ENCODE measurements at places on chromosomes 1 and 21. TPM values are rescaled to one million over a fixed set of nuclear protein-coding genes. Genes with fewer than 3 reads are reported as not detected.

The CIART gene
- 3.7 TPM for total RNA-seq

The S100A12 gene
- total RNA-seq: not detected

The OR2T11 gene
- not detected for total RNA-seq

The IGSF9 gene
- total RNA-seq: 24.5 TPM

The PINK1 gene
- total RNA-seq: 16.5 TPM

The GBP6 gene
- not detected for total RNA-seq

The COA7 gene
- total RNA-seq: 38.9 TPM

GRCh38 chr1:219788091-219788490 is 140.3 kb downstream of the SLC30A10 start:
- DNase-seq: no peak

- no peak for DNase-seq
Measured at GRCh38 chr1:25700144-25700523, 83.5 kb downstream of the MAN1C1 start.

DNA sequence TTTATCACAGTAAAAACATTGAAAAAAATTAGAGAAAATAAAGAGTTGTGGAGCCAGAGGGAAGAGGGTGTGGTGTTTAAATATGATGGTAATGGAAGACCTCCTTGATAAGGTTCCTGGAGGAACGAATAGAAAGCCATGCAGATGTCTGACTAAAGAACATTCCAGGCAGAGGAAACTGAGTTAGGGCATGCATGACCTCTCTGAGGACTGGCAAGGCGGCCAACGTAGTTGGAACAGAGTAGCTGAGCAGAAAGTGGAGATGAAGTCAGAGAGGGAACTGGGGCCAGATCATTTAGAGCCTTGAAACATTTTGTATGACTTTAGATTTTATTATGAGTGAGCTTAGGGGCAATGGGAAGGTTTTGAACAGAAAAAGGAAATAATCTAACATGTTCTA is 377.5 kb downstream of the HLX start:
- DNase-seq: no peak

- DNase-seq: no peak
Measured at GRCh38 chr21:34874684-34875513, 174.2 kb downstream of the RUNX1 start.

DNA sequence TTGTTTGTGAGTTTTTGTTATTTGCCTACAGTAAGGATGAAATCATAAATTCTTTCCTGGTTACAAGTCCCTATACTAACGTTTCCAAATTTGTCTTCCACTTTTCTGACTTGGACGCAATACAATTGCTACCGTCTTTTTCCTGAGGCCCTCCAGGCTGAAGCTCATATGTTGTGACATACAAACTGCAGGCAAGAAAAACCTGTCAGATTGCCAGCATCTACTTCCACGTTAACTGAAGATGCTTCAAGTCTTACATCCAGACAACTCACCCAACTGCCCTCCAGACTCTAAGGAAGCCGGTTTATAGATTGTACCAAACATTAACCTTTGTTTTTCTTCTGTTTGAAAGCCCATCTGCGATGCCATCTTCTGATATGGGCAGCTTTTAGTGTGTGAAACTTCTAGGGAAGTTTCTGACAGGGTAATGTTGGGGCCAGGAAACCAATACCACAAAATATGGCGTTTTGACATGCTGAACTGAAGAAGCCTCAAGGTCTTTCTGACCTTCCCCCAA is 21.4 kb upstream of the RNF11 start:
- DNase-seq: no peak

DNA sequence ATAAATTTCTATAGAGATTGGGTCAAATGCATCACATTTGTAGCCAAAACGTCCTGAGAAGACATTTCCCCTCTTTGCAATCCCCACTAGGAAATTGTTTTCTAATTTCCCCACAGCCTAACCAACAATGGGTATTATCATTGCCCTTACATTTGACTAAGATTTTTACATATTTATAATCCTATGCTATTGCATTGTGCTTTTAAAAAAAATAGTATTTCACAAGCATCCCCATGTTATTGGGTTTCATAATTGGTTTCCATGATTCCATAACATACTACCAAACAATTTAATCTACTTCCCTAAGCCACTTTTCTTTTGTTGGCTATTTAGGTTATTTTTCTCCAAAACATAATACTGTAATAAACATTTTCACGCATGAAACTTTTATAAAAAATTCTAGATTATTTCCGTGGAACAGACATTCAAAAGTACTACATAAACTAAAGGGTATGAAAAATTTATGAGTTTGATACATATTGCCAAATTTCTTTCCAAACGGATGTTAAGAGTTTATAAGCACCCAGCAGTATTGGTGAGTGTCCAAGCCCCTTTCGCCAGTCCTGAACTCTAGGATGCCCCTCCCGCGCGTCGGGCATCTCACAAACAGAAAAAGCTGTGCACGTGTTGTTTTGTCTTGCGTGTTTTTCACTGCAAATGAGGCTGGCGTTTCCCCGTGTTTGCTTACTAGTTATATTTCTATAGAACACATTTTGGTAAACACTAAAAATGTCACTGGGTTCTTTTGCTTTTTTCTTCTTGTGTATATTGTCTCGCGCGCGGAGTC is 2.0 kb upstream of the LHX4 start:
- no peak for DNase-seq

GRCh38 chr1:172662464-172663109 is 3.7 kb downstream of the FASLG start:
- DNase-seq: no peak

DNA sequence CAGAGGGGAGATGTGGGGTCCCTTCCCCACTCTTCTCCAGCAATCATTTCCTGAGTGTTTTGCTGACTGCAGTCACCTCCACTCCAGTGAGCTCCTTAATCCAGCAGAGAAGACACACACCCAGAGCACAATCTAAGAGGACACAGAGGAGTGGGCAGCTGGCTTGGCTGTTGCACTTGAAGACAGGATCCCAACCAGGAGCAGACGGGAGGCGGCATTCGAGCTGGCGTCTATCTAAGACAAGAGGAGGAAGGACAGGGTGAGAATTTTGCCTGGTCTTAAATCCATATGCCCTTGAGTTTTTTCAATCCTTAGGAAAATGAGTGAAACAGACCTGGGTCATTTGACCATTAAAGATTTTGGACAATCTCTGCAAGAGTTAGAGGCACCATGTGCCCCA is 56.1 kb upstream of the SIM2 start:
- no peak for DNase-seq

DNA sequence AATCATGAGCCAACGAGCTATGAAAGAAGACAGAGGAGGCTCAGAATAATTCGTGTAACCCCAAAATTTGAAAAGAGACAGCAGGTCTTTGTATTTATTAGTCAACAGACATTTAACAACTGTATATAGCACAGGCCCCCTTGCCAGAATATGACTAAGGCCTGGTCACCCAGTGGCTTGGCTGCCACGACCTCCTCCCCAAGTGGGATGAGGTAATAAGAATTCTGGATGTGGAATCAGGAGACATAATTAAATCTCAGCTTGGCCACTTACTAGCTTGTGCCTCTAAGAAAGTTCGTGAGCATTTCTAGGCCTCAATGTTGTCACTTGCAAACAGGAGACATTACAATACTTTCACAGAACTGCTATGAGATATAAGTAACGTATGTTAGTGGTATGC is 134.2 kb upstream of the TNFSF4 start:
- no peak for DNase-seq

DNA sequence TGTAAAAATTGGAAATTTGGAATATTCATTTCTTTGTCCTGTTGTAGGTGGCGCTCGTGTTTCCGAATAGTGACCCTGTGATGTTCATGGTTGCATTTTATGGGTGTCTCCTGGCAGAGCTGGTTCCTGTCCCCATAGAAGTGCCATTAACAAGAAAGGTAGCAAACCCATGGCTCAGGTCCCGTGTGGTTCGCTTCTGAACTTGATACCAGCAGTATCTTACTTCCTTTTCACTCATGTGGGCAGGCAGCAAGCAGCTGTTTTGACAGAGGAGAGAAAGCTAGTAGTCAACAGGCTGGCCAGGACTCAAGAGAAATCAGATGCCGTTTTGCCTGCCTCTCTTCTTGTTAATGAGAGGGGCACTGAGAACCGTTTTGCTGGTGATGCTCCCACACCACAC is 72.8 kb downstream of the S100B start:
- no peak for DNase-seq

GRCh38 chr1:41708332-41708731 is 210.4 kb downstream of the HIVEP3 start:
- DNase-seq: no peak

DNA sequence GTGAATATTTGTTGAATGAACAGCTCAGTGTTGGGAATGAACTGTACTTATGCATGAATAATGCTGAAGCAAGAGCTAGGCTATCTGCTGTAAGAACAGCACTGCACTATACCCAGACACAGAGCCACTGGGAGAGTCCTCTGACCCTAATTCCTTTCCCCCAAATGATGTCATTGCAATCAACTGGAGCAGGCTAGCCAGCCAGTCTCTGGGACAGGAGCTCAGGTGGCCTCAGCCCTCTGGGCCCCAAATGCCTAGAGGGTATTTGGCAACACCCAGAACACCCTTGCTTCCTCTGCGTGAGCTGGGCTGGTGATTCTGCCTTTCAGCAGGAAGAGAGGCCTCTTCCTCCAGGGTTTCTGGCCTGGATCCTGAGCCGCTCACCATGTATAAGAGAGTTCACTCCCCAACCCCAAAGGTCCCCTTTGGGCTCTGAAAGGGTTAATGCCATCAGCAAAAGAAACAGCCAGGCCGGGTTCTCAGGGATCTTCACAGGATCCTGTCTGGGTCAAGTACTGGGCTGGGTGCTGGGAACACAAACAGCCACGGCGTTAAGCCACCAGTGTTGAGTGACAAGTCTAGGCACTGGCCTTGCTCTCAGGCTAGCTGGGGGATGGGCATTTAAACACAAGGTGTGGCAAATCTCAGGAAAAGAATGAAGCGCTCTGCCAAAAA is 3.7 kb upstream of the PADI4 start:
- DNase-seq: no peak

DNA sequence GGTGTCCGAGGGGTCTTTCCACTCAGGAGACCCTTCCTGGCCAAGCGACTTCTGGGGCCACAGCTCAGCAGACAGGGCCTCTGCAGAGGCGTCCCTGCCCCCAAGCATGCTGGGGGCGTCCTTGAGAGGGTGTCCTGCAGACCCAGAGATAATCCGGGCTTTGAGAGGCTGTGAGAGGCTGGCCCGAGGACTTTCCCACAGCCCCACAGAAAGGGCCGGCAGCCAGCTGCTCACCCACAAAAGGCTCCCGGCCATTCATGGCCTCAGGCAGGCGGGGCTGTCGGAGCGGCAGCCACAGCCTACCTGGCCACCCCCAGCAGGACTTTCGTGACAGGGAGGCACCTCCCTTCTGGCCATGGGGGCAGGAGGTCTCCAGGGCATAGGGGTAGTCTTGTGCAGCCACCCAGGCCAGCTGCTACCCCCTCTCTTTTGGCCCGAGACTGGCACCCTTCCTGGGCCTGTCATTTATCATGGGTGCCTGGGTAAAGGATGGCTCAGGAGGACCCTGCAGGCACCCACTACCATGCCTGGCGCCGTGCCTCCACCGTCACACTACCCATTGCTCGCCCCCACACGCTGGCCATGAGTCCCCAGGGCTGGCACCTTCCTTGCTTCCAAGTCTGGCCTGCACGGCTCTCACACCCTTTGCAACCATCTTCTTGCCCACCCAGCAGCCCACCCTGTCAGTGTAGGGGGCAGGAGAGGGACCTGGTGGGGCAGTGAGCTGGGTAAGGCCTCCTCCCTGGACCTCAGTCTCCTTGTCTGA is 11.1 kb upstream of the TNFRSF14 start:
- DNase-seq: peak; percentile 22
